GM12892 (cell line): ENCODE measurements at places on chromosomes 6 and 20.

- no peak for DNase-seq
These were observed 85.2 kb upstream of the MAFB start for GRCh38 chr20:40774252-40774651.

DNA sequence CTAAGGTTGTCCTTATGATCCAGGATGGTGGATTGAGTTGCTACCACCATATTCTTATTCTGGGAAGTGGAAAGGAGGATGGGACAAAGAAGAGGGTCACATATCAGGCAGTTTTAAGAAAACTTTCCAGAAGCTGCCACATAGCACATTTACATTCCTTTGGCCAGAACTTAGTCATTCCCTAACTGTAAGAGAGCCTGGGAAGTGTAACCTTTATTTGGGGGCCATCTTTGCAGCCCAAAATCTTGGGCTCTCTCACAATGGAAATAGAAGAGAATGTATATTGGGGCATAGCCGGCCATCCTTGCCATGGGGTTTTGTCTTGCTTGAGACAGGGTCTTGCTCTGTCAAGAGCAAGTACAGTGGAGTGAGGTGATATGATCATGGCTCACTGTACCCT, 8.4 kb downstream of the ZNF341 start:
- no peak for DNase-seq

GRCh38 chr20:32636821-32637220, 36.9 kb downstream of the C20orf203 start:
- DNase-seq, result no peak

GRCh38 chr6:124977067-124977908, 15.1 kb downstream of the RNF217 start:
- DNase-seq, result no peak

DNA sequence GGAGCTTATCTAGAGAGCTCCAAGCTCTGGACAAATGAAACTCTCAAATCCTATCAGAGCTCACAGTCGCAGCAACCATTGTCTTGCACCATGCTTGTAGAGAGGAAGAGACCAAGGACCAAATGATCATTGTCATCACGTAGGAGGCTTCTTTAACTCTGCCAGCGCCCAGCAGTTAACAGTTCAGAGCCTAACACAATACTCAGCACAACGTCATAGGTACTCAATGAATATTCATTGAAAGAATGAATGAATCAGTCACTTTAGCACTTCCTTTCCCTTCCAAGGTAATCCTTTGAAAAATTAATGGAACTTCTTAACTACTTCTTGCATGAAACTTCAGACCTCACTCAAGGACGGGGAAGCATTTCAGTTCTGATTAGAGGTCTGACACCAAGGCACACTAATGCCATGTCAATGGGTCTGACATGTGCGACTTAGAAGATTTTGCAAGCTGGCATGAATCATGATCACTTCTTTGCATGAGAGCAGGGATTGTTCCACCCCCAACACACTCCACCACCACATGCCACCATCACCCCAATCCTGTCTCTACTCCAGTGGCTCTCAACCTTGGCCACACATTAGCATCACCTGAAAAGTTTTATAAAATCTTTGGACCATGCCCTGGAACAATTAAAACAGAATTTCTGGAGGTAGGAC, 45.1 kb downstream of the KHDC1L start:
- no peak for DNase-seq

- no peak for DNase-seq
These were observed 3.3 kb downstream of the ZSWIM3 start for GRCh38 chr20:45860560-45861220.

DNA sequence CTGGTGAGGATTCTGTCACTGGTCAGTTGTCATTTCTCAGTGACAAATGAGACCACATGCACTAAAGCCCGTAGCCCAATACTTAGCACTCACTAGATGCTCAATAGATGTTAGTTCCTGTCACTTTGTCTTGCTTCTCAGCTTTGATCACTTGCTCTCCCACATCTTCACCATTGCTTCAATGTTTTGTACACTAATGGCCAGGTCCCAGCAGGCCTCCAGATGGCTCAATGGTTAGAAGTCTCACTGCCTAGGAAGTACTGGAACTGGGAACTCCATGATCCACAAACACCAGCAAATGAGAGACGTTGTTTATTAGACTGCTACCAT, 502.8 kb upstream of the JARID2 start:
- DNase-seq, result no peak

DNA sequence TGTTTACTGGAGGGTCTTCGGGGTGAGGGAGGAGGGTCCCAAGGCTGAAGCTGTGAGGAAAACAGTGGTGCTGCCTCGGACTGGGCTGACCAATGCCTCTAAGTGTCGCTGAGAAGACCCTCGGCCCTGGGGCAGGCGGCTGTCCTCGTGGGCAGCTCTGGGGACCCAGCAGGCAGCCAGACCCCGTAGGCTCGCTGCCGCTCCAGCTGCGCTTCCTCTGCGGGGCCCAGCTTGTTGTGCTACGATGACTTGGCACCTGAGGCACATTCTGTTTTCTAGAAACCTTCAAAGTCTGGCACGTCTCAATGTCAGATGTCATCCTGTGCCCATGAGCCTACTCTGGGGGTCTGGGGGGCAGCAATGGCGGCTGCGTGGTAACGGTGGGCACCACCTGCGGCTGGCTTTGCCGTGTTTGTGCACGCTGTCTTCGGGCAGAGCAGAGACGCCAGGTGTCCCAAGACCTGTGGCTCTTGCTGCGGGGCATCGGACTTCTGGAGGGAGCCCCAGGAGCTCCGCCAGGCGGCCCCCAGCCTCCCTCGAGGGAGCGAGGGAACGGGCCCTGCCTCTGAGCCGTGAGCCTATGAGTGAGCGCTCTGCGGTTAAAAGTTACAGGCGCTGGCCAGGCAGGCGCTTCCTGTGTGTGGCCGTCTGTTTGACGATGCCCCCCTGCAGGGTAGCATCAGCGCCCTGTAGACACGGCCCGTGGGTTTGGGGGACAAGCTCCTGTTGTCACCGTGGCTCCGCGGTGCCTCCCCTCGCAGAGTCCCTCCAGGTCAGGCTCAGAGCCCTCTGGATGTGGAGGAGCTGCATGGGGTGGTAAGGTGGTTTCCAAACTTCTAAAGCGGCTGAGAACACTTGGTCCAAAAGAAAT, 6.8 kb downstream of the SLC17A9 start:
- DNase-seq, result no peak

DNA sequence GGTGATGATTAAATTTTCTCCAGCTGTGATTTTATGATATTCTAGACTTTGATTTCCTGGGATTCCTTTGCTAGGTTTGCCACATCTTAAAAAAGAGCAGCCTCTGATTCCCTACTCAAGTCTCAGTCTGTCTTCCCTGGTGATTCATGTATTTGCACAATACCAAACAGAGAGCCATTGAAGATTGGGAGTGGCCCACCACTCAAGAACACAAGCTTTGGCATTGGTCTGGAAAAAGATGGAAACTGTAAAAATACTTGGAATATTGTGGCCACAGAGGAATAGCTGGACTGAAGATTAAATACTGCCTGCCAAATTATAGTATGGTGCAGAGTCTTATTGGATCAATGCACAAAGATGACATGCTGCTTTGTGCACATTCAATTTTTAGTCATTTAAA, 32.9 kb downstream of the PTCHD4 start:
- no peak for DNase-seq

DNA sequence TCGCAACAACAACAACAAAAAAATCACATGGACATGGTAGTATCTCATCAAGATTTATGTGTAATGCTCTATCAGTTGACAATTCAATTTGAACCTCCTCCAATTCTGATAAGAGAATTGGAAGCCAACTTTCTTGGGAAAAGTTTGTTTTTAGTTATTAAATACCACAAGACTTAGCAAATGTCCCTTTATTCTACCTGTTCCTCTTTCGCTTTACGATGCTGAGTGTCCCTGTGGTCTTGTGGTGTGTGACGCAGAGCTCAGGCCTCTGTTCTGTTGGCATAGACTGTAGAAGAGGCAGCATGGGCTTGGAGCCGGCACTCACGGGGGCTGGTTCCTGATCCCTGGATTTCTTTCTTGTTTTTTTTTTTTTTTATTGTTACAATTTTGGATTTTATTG, 76.7 kb downstream of the PSMB1 start:
- DNase-seq, result no peak

GRCh38 chr6:36444470-36444869, 1.7 kb downstream of the KCTD20 start:
- DNase-seq, result no peak

DNA sequence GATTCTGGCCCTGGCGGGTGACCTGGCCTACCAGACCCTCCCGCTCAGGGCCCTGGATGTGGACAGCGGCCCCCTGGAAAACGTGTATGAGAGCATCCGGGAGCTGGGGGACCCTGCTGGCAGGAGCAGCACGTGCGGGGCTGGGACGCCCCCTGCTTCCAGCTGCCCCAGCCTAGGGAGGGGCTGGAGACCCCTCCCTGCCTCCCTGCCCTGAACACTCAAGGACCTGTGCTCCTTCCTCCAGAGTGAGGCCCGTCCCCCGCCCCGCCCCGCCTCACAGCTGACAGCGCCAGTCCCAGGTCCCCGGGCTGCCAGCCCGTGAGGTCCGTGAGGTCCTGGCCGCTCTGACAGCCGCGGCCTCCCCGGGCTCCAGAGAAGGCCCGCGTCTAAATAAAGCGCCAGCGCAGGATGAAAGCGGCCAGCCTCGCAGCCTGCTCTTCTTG, 868 bp upstream of the SLC2A4RG start:
- DNase-seq, result no peak

- DNase-seq, result peak; percentile 18
These were observed 32.7 kb upstream of the ID4 start for GRCh38 chr6:19804205-19805128.

DNA sequence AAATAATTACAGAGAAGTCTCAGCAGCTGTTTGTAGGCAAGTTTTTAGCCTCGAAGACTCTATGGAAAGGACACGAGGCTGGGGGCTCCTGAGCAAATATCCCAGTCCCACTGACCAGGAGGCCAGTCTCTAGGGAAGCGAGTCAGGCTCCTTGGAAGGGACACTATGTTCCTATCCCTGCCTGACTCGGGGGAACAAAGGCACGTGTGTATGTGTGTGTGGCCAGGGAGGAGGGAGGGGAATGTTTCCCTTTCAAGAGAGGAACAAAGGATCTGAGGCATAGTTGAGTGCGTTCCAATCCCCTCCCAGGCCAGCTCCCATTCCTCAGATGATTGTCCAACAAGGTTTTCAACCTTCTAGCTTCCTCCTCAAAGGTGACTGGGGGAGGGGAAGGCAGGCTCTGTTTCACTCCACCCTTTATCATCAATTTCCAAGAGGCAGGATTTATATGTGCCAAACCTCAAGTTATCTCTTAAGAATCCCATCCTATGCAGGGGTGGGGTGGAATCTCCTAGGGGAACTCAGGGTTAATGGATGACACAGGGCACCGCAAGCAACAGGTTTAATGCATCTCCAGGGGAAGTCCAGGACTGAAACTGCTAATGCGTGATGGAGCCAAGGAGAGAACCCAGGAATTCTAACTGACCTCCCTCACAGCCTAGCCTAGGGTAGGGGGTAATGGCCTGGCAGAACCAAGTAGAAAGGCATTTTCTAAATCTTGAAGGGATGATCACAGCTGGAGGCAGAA, 9.9 kb downstream of the BCL2L1 start:
- DNase-seq, result no peak

DNA sequence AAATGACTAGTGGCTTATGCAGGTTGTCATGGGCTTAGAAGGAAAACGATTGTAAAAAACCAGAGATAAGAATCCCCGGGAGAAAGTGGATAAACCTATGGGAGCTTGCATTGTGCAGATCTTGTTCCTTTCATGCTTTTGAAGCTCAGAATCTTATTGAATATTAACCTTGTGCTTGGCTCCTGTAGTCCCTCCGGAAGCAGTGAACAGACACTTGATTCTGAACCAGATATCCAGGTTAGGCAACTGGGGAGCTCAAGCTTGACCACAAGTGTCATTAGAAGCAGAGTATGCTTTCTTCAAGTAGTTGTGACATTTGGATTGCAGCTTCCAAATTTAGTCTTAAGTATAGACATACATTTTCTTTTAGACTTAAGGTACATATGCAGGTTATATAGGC, 212.6 kb upstream of the MOCS1 start:
- no peak for DNase-seq

- no peak for DNase-seq
These were observed 521.6 kb downstream of the CD83 start for GRCh38 chr6:14638906-14639761.

- no peak for DNase-seq
These were observed 188.7 kb downstream of the CDC5L start for GRCh38 chr6:44576132-44576631.

DNA sequence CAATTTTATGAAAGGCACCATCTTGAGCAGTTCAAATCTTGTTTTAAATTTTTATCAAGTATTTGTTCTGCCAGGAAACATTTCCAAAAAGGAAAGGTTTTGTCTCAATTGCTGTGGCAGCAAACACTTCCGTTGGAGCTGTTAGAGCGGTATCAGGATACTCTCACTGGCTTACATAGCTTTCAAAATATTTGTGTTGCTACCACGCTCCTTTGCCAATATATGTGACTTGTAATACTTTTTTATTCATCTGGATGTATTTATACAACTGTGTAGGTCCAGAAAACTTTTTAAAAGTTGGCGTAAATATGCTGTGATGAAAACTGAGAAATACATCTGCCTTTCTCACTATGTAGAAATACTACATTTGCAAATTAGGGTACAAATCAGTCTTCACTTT, 37.8 kb upstream of the NHSL1 start:
- no peak for DNase-seq

GRCh38 chr6:92231171-92231701, 1188.1 kb downstream of the EPHA7 start:
- no peak for DNase-seq

GRCh38 chr20:25038103-25038410, 19.9 kb downstream of the ACSS1 start:
- no peak for DNase-seq

- DNase-seq, result no peak
These were observed 27.0 kb upstream of the FRMD1 start for GRCh38 chr6:168105813-168106632.

- DNase-seq, result no peak
These were observed 42.8 kb upstream of the PSMF1 start for GRCh38 chr20:1075616-1076015.

GRCh38 chr6:14758421-14759081, 487.3 kb upstream of the JARID2 start:
- no peak for DNase-seq

DNA sequence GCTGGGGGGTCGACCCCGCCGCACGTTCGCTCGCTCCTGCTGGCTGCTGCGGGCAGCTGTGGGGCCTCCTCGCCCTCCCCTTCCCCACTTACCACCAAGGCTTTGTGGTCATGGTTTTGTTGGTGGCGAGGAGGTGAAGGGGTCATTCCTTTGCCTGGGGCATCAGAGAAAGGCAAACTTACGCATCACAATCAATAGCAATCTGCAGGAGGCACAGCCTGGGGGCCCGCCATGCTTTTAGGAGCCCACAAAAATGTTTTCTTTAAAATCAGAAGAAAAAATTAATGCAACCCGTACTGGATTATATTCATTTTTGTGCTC, 137.0 kb downstream of the IMPG1 start:
- no peak for DNase-seq

DNA sequence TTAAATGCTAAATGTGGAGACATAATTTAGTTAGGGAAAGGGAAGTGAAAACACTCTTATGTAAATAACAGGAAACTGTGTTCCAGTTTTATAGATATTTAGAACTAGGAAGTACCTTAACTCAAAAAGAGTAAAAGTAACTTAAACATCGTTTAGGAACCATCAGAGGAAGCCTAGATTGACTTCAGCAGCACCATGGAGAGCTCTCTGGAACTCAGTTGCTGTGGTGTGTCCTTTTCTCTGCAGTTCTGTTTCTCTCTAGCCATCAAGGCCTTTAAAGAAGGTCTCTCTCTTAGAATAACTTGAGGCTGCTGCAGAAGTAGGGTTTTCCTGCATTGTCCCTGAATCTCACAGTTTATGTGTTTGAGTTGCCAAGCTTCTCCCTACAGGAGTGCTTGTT, 26.9 kb downstream of the CLVS2 start:
- DNase-seq, result no peak

GRCh38 chr20:17771206-17772004, 71.6 kb downstream of the BANF2 start:
- DNase-seq, result no peak
